ENCODE measurements at places on chromosomes 6 and 20.

- peak; percentile 78 for DNase-seq
These were observed at the start of gene ACSS1 for GRCh38 chr20:25058051-25058846. Gene ACSS1, minus strand, starts transcription at chr20:25058139. Its CDS starts 37 bp downstream, at chr20:25058102.

DNA sequence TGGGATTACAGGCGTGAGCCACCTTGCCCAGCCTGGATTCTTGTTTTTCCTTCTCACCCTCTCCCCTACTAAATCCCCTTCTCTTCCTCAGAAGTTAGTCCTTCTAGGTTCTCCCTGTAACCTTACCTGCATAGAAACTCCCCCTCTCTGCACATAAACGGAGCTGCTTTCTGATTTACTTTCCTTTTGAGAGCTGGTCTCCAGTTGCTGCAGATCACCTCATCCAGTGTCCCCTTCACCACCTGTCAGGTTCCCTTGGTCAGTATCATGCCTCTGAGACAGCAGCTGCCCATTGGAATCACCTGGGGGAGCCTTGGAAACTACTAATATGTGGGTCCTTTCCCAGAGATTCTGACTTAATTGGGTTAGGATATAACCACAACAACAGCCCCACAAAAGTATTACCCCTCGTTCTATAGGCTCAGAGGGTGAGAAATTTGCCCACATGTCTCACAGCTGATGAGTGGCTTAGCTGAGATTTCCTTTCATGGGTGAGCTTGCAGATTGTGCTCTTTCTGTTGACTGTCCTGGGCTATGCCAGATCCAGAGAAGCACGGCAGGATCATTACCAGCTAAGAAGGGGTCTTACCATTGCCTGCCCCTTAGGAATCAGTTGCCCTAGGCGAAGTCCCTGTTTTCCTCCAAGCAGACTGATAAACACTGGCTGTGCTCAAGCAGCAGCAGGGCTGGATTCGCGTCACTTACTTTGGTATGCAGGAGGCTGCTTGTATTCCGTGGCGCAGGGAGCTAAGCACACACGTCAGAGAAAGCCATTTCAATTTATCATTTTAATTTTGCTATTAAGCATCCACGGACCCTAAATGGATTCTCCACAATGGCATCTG, 51.3 kb downstream of the AKAP12 start:
- no peak for DNase-seq

- DNase-seq = no peak
These were observed 137.3 kb upstream of the TOP1 start for GRCh38 chr20:40891351-40891750.

DNA sequence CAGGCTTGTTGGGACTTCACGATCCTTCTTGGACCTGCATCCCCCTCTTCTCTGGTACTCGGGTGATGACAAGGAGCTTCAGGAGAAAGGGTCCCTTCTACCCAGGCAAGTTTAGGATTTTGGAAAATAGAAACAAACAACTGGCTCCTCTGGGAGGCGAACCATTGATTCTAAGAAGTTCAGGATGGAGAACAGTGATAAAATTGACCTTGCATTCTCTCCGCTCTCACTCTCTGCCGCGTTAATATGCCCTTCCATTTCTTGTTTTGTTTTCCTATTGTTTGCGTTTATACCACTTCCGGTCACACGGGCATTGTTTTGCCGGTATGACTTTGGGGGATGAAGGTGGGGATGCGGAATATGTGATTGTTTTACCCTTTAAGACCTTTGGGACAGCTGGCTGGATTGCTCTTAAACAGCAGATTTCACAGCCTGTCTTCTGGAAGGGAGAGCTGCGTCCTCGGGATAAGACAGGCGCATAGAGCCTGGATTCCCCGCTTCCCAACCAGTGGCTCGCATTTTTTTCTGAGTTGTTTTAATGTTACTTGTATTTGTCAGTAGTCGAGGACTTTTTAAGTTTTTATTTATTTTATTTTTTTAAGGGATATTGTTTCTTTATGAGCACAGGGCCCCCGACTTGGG, 144.3 kb upstream of the ZNF184 start:
- DNase-seq = no peak

GRCh38 chr6:30507849-30508827, 18.8 kb downstream of the HLA-E start:
- DNase-seq = no peak

DNA sequence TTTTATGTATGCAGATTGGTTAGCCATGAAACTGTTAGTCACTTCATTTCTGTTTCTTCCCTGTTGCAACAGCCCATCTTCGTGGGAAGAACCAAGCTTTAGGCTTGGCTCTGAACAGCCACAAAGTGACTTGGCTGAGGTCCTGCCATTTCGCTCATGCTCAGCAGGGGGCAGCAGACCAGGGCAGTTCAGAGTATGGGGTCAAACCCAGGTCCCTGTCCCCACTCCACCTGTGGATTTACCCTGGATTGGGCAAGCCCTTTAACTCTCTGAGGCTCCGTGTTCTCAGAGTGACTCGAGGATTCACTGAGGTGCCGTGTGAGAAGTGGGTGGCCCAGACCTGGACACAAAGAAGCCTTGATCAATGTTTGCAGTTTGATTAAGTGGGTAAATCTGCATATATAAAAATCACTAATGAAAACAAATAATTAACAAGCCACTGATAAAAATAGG, 19.8 kb upstream of the MAP1LC3A start:
- peak; percentile 30 for DNase-seq

GRCh38 chr20:21099751-21100577, 6.2 kb downstream of the LINC00237 start:
- DNase-seq = no peak

- no peak for DNase-seq
These were observed 117.1 kb upstream of the PREP start for GRCh38 chr6:105519954-105520353.

DNA sequence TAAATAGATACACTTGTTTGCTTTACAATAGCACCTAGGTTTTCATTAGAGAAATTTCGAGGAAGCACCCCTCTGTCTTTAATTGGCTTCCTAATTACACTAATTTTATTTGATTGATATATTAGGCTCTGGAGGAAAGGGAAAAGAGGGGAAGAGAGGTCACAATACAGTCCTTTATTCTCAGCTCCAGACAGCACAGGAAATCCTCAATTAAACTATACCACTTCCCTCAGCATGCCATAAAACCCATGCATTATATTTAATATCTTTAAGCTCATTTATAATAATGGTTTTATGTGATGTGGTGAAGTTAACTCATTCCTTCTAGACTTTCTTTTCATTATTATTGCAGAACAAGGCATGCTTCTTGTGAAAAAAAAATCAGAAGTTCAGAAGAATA, 17.7 kb upstream of the PDE7B start:
- no peak for DNase-seq

GRCh38 chr6:116996842-116997241, 119.8 kb downstream of the RFX6 start:
- no peak for DNase-seq

- no peak for DNase-seq
These were observed 211.4 kb upstream of the CDYL start for GRCh38 chr6:4564801-4565271.

- DNase-seq = no peak
These were observed 59.1 kb downstream of the AGPAT4 start for GRCh38 chr6:161214722-161215121.
